ENCODE measurements at places on chromosomes 6 and 20.

DNA sequence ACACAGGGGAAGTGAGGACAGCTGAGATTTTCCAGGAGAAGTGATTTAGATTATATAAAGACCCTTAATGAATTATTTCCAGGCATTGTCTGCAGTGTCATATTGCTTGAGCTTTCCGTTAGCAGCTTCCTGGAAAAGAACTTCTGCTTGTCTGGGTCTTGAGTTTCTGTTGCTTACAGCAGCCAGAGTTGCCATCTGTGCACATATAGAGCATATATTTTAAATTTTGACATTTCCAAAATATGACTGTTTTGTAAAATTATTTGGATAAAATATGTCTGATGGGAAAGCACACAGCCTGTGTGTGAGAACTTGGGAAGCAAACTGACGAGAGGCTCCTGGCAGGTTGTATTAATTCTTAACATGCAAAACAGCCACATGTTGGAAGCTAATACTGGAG is 21.0 kb upstream of the NKX2-2 start:
- DNase-seq: no peak

- DNase-seq: no peak
These were observed 39.7 kb downstream of the MAP3K5 start for GRCh38 chr6:136752554-136752953.

- no peak for DNase-seq
These were observed 137.3 kb upstream of the SNX9 start for GRCh38 chr6:157685596-157686280.

GRCh38 chr20:62822239-62822787 is 5.5 kb downstream of the COL9A3 start:
- no peak for DNase-seq

GRCh38 chr6:13413466-13413862 is 73.9 kb downstream of the GFOD1 start:
- DNase-seq: no peak

GRCh38 chr6:36069573-36069972 is 42.0 kb downstream of the MAPK14 start:
- DNase-seq: no peak

DNA sequence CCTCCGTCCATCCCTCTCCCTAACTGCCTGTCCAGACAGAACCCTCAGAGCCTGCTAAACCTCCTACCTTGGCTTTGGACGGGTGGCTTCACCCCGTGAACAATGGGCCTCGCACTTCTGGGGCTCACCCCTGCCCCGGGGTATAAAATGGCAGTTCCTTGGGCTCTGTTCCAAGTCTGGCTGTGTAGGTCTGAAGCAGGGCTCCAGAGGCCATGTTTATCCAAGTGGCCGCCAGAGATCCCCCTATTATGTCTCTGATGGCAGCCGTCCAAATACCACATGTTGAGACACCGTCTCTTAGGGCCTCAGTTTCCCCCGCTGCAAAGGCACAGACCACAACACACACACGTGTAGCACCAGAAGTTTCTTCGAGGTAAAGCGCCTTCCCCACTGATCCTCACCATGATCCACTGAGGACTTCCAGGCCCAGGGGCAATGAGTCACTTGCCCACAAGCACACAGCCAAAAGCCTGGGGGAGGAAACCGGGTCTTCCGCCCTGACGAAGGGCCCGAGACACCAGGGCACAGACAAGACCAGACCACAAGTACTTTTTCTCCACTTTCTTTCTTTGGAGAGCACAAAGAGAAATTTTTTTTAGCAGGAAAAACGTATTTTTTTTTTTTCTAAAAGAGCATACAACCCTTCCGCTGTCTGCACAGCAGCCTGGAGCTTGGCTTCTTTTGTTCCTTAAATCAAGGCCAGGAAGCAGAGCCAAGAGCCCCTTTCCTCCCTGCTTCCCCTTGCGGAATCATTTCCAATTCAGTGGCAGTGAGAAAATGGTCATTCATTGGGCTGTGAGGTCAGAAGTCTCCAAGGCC is 11.8 kb downstream of the CPNE5 start:
- no peak for DNase-seq

DNA sequence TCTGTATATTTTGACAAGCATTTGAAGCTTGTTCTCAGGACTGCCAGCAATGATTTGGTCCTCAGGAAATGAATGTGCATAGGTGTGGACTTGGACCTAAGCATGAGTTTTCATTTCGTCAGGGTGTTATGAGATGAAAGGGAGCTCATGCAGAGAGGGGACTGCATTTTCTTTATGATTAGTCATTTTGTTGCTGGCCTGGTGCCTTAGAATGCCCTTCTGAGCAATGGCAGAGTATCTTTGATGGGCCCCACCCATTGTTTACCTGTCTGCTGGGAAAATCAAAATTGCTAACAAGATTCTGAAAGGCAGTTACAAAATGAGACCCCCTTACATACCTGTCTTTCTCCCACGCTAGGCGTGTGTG is 51.5 kb upstream of the MTHFD1L start:
- no peak for DNase-seq

DNA sequence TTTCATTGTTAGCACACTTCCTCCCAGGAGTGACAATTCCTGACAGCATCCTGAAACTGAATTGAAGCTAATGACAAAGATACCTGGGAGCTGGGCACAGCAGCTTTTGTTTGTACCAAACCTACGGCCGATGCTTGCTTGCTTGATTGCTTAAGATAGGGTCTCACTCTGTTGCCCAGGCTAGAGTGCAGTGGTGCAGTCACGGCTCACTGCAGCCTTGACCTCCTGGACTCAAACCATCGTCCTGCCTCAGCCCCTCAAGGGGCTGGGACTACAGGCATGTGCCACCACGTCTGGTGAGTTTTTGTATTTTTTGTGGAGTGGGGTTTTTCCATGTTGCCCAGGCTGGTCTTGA is 84.7 kb upstream of the SCP2D1 start:
- DNase-seq: no peak

- DNase-seq: no peak
These were observed 560.6 kb downstream of the COL12A1 start for GRCh38 chr6:74645108-74645849.

GRCh38 chr6:166259296-166259977 is 48.8 kb downstream of the PRR18 start:
- DNase-seq: no peak

DNA sequence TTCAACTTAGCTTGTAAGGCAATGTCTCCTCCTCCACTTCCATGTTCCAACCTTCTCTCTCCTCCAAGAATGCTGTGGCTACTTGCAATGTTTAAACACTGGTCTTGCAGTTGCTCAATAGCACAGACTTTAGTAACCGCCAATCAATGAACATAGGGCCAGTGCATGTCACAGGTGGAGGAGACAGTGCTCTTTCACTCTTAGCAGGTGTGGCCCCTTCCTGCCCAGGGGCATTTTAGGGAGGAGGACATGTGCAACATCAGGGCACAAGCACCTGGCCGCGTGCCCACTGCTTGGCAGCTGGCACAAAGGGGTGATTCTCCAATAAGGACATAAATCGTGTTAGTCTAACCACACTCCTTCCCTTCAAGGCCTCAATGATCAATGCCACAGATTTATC is 41.3 kb downstream of the ADGRF1 start:
- no peak for DNase-seq

DNA sequence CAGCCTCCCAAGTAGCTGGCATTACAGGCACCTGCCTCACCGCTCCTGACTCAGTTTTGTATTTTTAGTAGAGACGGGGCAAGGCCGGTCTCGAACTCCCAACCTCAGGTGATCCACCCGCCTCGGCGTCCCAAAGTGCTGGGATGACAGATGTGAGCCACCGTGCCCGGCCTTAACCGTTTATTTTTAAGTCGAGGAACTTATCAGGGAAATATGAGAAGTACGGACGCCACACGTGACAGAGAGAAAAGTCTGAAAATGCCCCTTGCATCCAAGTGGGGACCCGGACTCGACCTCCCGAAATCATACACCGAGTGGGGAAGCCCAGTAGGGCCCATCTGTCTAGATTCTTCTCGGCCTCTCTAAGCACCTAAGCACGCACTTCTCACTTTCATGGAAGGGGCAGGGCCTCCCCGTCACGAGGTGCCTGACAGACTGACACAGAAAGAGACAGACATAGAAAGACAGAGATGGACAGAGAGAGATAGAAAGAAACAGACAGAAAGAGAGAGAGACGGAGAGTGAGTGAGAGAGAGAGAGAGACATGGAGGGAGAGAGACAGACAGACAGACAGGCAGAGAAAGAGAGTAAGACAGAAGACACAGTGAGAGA is 756.5 kb upstream of the DEFB115 start:
- no peak for DNase-seq

DNA sequence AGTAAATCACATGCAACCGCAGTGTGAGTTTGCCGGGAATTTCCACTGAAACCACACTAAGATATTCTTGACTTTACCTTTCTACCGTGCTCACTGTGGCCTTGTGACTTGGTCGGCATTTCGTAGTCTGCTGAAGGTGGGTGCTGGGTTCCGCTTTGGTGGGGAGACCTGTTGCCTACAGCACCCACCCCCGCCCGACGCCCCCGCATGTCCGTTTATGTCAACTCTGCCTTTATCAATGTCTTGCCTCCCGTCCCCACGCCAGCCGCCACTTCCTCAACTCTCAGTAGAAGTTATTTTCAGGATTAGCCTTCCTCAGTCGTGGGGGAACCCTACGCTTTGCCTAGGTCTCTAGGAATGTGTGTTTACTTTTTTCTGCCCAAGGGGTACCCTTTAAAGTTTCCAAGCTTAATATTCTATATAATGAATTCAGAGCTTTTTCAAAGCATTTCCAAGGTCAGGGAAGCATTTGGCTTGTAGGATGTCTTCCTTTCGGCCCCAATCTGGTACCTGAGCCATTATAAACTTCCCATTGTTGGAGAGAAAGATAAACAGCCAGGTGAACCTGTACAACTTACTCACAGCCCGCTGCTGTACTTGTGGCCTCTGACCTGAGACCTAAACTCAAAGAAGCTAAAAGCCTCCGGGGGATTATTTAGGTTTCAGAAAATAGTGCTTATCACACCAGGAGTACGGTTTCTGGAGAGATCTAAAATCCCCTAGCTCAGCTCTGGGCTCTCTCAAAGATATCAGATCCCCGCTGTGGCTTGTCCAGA is 54.2 kb downstream of the TBC1D7 start:
- peak; percentile 41 for DNase-seq

GRCh38 chr6:127247114-127248096 is 19.3 kb upstream of the RNF146 start:
- no peak for DNase-seq

- DNase-seq: peak; percentile 46
These were observed 128.3 kb downstream of the MAP3K7 start for GRCh38 chr6:90458353-90459224.

- DNase-seq: no peak
These were observed 234.3 kb downstream of the PACRG start for GRCh38 chr6:162962093-162962492.

- DNase-seq: no peak
These were observed 187.0 kb downstream of the HDGFL1 start for GRCh38 chr6:22756365-22756764.

DNA sequence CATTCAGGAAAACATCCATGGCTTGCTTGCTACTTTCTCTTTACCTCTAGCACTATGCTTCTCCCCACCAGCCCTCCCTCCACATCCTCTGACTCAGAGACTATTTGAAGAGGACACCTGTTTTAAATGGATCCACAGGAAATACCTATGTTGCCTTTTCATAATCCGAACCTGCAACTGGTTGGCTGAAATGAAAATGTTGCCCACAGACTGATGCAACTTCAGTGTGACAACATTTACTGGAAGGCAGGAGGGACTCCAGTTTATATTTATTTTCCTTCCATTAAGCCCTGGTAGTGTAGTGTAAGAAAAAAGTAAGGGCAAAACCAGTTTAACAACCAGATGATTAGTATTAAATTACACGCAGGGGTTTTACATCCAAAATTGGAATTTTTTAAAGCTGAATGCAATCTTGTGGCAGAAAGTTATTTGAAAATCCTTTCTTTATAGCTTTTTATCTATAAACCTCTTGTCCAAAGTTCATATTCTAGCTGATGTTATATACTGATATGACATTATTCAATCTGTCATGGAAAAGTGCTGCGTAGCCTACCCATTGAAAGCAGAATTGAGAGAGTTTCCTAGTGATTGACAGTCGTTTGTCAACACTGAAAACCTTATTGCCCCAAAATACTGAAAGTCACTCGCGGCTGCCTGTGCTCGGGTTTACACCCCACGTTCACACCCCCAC is 881 bp upstream of the AIG1 start:
- DNase-seq: no peak

DNA sequence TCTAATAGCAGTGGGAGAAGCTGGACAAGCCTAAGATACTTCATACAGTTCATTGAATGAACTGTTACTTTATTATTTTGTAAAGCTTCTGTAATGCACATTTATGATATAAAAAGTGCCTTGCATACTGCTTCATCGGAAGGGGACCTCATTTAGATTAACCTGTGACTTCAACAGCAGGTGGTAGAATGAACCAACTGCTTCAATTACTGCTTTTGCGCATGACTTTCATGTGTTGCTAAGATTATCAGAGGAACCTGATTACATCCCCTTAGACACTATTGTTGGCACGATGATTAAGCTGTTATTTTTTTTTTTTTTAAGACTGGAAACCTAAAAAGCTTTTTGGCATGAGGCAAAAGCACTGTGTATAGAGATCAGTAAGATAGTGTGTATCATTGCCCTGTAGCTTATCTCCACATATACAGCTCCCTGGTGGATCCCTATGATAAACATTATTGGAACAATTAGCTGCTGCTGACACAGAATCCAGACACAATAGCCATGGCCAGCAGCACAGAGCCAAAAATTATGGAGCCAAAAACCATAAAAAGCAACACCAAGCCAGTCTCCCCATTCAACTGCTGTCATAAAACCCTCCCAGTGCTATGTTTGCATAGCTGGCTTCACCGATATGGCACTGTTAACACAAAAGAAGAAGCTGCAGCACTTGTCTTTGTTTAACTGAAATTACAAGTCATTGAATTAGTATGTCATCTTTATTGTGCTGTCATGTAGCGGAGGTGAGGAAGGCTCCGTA is 731.6 kb upstream of the MMS22L start:
- DNase-seq: no peak

DNA sequence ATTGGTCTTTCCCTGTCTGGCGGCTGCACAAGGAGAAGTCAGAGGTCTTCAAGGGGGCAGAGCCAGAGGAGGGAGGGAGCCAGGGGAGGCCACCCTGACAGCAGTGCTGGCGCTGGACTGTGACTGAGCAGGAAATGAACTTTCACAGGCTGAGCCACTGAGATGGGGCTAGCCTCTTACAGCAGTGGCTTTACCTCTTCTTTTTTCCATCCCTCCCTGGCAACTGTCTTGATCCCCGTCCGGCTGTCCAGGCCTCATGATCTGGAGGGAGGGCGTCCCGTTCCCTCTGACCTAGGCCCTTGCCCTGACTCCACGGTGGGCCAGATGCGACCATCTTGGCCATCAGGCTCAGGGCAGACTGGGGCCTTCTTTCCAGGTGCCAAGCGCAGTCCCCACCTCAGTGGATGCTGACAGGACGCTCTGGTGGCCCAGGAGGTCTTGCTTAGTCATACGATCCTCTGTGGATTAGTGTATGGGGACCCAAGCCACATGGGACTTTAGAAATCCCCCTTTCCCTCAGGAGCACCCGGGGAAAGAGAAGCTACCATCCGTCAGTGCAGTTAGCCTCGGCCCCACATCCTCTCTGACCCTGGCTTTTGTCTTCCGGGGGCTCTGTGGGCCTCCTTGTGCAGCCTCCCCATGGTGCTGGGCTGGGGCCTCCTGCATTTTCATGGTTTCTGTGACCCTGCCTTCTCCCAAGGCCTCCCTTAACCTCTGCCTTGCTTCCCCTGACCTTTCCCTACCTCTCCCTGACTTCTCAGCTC is 57.4 kb upstream of the CCDC167 start:
- DNase-seq: no peak

- no peak for DNase-seq
These were observed 289.9 kb downstream of the BTBD9 start for GRCh38 chr6:38349795-38350194.

GRCh38 chr6:127854009-127854408 is 46.8 kb downstream of the THEMIS start:
- DNase-seq: no peak

GRCh38 chr6:14467591-14467990 is 350.0 kb downstream of the CD83 start:
- no peak for DNase-seq
